H7 (cell line): ENCODE measurements at places on chromosomes 2 and 18. TPM values are rescaled to one million over a fixed set of nuclear protein-coding genes. Genes with fewer than 3 reads are reported as not detected.

- no peak for DNase-seq
These were observed 67.5 kb downstream of the PDE1A start for GRCh38 chr2:182359027-182359989.

DNA sequence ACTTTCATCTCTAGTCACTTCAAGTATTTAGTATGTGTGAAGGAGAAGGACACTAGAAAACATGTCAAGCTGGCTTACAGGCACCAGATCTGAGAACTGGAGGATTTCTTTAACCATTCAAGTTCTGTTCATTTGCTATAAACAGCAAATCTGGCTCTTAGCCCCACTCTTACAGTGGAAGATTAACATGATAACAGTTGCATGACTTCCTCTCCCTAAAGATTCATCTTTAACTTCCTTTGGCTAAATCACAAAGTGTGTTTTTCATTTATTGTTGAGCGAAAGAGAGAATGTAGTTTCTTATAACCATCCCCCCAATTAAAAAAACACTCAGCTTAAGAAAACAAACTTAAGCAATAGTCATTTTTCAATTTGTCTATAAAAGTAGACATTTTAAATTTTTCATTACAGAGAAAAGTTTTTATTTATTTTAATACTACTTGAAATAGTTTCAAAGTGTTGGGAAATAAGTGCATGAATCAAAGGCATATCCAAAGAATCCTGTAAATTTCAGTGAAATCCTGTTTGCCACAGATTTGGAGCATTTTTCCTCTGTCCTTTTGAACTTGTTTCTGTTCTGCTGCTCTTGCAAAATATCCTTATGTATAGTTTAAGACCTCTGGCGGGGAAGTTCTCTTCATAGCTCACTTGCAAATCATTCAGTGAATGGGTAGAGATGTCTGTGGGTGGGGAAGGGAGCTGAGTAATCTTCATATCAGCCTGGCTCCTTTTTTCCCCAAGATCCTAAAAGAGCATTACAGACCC lies 241.0 kb upstream of the RBBP8 start:
- no peak for DNase-seq

- no peak for DNase-seq
These were observed 171.9 kb downstream of the KLHL29 start for GRCh38 chr2:23556929-23557328.

- peak; percentile 20 for DNase-seq
These were observed 73.0 kb upstream of the YWHAQ start for GRCh38 chr2:9703701-9704221.

DNA sequence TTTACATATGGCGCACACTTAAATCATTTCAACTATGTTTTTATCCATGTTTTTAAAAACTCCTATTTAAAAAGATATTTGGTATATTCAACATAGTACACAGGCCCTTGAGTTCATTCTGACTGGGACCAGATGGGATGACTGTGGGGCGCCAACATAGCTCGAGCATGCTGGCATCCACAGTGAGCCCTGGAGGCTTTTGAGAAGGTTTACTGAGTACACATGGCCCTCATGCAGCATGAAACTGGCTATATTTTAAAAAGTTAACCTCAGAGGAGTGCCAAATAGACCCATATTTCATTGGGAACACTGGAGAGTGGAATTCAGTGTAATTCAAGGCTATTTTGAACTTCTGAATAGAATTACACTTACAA lies 83.6 kb downstream of the CCDC85A start:
- no peak for DNase-seq

DNA sequence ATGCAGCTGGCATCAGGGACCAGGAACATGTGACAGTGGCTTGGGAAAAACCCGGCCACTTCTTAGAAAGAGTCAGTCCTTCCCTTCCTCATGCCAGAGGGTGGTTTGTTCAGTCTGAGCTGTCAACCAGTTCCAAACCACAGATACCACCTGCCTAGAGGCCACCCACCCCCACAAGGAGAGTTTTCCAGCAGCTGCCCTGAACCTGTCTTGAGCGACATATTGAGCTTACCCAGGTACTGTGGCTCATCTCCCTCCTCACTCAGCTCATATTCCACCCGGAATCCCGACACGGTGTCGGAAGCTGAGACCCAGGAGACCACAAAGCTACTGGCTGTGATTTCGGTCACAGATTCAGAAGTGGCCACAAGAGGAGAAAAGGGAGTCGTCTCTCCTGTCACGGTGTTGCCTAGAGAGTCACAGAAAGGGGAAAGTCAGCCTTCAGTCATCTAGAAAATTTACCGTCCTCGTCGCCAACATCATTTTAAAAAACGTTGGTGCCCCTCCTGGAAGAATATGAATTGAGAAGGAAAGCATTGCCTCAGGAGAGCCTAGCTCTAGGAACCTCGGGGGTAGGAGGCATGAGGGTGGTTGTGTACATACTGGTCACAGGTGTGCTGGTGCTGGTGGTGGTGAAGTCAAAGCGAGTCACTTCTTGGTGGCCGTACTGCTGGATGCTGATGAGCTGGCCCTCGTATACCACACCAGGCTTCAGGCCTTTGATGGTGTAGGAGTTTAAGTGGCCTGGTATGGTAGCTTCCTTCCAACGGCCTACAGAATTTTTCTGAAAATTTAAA lies 26.3 kb downstream of the FN1 start:
- DNase-seq: no peak

GRCh38 chr2:43191947-43192516 lies 34.4 kb downstream of the ZFP36L2 start:
- DNase-seq: peak; percentile 87

GRCh38 chr18:74477771-74478170 lies 18.4 kb upstream of the CNDP2 start:
- no peak for DNase-seq

CYRIA gene
- total RNA-seq: 1.5 and 1.7 TPM in 2 replicates

TCF4 gene
- total RNA-seq: 38.0 and 48.3 TPM in 2 replicates

LBX2 gene
- 0.11 and 0.17 TPM in 2 replicates for total RNA-seq

ASPRV1 gene
- total RNA-seq: 0.70 and 0.90 TPM in 2 replicates
